ENCODE measurements at places on chromosomes 4 and X. TPM values are rescaled to one million over a fixed set of nuclear protein-coding genes. Genes with fewer than 3 reads are reported as not detected.

- DNase-seq, result no peak
Observed at GRCh38 chr4:37890801-37891259, at the start of gene TBC1D1. Gene TBC1D1 (plus strand): TSS chr4:37891084. CDS start chr4:37902096, 11,012 bp downstream.

DNA sequence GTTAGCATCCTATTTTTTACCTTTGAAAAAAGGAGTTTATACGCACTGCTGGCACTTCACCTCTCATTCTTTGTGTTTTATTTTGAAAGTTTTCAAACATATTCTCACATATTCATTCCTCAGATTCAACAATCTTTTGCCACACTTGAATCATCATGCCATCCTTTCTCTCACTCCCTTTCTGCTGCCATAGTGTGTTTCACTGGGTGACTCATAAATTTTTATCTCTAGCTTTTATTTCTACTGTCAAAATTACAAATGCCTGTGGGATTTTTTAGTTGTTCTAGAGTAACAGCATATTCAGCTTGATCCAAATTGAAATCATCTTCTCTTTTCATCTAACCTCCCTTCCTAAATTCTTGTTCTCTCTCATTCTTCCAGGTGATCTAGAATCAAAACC lies 28.0 kb downstream of the MFSD8 start:
- DNase-seq, result no peak

Gene SLC16A2
- 3.6 TPM for polyA plus RNA-seq

Gene NFKB1
- polyA plus RNA-seq, result 21.3 TPM

Gene TEX11
- polyA plus RNA-seq, result not detected

DNA sequence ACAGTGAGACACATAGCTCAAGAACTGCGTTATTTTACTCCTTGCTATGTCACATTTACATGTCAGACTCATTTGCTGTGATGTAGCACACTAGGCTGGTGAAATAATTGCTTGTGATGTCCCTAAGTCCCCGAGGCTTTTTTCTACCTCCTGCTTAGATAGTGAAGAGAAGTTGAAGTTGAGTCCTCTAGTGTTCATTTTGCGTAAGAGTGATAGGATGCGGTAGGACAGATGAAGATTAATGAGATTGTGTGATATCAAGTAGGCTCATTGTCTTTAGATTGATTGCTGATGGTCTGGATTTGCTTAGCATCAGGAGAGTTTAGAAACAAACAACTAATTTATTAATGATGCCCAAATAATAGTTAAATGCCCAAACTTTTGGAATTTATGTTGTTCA lies 173.6 kb upstream of the NUDT6 start:
- DNase-seq, result no peak

Gene TKTL2
- polyA plus RNA-seq, result not detected

DNA sequence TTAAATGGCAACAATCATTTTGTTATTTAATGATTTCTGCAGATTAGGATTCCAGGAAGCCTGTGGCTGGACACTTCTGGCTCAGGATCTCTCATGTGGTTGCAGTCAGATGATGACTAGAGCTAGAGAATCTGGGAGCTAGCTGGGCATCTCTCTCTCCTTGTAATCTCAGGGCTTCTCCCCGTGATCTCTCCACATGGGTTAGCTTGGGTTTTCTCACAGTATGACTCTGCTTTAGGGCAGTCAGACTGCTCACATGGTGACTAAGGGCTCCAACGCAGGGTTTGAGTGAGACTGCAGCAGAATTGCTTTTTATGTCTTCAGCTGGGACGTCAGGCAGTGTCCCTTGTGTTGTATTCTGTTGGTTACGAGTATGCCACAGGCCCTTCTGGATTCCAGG lies 361.4 kb downstream of the CBLL2 start:
- no peak for DNase-seq

GRCh38 chrX:69014200-69014599 lies 151.1 kb downstream of the PJA1 start:
- DNase-seq, result no peak

Gene EDNRA
- polyA plus RNA-seq, result 0.01 TPM

Gene TCEAL7
- polyA plus RNA-seq, result 4.2 TPM

DNA sequence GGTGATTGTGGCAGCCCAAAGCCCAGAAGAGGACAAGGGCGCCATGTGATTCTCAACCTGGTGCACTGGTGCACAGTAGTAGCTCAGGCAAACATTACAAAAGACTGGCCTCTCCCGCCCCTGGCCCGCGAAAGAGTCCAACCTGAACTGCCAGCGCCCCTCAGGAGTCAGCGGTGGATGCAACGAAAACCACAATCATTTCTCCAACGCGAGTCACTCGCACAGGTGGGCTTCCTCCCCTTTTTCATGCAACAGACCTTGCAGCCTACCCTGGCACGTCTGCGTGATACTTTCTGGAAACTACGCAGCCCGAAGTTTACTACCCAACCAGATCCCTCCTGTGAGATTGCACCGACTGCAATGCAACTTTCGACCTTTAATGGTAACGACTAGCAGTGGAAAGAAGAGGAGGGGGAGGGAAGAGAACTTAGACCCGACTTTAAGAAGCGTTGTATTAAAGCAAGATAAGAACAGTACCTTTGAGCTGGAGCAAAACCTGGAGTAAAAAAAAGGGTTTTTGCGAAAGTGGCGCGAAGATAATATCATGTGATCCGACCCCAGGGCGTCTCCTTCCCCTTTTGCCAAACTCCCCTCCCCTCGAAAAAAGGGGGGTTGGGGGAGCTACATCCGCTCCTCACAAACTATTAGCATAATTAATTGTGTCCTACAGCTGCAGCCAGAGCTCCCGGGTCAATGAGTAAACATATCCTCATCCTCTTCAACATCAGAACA lies 63.3 kb upstream of the CCDC160 start:
- no peak for DNase-seq

DNA sequence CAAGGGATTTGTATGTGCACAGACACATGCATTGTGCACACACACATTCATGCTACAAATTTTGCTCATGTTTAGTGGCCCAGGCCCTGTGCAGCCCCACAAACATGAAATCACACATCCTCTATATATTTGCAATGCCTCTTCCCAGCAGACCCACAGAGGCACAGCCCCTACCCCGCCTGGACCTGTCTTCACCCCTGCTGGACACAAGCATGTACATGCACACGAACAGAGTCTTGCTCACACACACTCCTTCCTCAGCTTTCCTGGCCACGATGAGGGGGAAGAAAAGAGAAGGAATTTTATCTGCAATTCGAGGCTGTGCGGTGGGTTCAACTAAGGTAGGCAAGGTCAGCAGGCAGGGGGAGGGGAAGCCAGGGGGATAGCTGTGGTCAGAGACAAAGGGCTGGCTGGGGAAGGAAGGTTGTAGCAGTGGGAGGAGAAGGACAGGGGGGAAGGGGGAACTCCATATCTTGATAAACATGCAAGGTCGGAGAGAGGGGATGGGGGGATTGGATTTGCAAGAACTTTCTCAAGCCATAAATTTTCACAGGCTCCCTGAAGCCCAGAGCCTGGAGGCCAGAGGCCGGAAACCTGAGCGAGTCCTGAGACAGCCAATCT lies 156.4 kb downstream of the EFNB1 start:
- no peak for DNase-seq

DNA sequence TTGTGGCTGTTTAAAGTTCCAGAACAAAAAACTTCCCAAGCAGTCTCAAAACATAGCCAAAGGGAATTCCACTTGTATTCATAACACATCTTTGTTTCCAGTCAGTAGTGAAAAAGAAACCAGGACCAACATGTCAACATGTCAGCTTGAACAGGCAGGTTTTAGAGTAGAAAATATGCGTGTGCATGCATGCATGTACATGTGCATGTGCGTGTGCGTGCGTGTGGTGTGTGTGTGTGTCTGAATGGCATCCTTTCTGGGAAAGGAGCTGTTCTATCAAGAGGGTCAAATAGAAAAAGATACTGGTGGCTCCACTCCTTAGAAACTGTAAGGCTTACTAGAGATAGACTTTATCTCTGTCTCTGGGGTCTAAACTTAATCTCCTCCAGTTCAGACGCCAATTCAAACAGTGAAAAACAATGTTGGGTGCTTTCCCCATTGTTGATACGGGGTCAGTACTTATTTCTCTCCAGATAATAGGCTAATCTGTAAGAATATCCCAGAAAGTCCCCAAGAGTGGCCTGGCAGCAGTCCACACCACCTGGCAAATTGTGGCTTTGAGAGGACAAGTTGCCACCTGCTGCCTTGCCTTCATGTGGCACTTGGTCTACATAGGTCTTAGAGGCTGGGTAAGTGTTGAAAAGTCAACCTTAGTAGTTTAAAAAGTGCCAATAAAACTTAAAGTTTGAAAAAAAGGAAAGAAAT lies 110.4 kb downstream of the SCD5 start:
- DNase-seq, result no peak

Gene CLTRN
- 0.04 TPM for polyA plus RNA-seq

GRCh38 chr4:6730603-6731317 lies 14.8 kb downstream of the BLOC1S4 start:
- DNase-seq, result no peak

DNA sequence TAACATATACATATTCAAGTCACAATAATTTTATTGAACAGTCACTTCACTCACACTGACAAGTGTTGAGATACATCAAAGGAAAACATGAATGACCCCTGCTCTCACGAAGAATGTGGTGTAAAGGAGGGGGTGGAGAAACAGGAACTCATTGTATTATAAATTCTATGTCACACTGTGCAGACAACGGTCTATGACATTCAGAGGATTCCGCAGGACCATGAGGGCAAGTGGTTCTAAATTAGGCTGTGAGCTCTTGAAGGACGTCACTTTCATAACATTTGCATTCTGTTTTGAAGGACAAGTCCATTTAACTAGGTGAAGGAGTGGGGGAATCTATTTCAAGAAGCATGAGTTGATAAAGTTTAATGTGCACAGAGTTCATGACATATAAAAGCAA lies 415.2 kb upstream of the HS3ST1 start:
- DNase-seq, result no peak

Gene UGT2B10
- not detected for polyA plus RNA-seq

Gene PIGA
- 4.0 TPM for polyA plus RNA-seq

Gene GPR50
- not detected for polyA plus RNA-seq

DNA sequence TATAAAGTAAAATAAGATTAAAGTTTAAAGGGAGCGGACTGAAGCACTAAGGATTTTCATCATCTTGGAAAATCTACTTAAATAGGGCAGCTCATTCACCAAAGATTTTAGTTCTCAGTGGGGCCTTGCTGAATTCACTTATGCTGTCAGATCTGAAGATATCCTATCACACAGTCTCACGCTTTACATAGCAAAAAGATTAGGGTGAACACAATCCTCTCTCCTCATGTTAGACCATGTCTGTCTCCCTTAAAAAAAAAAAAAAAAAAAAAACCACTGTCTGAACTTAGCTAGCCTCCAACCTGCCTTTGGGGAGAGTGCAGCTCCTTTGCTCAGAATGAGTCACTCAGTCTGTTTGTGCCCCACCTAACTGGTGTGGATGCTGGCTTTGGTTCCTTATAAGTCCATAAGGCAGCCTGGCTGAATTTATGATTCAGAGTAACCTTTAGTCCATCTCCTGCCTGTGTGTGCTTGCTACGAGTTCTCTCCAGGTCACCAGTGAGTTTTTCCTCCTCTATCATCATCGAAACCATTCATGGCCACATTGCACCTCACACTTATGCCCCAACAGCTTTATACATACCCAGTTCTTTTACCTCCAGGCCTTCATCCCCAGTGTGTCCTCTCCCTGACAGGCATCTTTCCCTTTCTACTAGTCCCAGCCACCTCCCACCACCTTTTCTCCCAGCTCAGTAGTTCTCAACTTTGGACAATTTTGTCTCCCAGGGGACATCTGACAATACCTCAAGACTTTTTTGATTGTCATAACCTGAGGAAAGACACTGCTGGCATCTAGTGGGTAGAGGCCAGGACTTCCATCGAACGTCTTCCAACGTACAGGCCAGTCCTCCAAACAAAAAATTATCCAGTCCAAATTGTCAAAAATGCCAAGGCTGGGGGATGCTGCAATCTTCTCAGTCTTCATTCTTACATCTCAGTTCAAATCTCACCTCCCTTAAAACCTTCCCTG lies 220.7 kb upstream of the EMCN start:
- peak; percentile 79 for DNase-seq

Data from endothelial cell of umbilical vein (primary cell).